ENCODE measurements at places on chromosomes 2 and 18.

DNA sequence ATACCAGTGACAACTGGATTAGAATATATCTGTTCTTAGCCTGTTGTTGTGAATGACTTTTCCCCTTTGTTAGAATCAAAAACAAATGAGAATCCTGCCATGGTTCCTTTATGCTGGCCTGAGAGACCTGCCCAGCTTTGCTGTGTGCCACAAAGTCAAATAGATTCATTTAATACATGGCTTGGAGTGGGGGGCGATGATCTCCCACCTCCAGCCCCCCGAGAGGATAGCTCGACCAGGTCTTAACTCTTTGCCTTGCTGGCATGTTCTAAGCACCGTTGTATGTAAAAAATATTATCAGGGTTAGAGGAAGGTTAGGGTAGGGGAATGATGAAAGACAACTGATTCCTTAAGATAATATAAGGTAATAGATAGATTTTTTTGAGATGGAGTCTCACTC is 22.2 kb upstream of the DGKD start:
- no peak for DNase-seq

- DNase-seq: no peak
Observed at GRCh38 chr2:218894151-218894879, 13.7 kb downstream of the WNT10A start.

DNA sequence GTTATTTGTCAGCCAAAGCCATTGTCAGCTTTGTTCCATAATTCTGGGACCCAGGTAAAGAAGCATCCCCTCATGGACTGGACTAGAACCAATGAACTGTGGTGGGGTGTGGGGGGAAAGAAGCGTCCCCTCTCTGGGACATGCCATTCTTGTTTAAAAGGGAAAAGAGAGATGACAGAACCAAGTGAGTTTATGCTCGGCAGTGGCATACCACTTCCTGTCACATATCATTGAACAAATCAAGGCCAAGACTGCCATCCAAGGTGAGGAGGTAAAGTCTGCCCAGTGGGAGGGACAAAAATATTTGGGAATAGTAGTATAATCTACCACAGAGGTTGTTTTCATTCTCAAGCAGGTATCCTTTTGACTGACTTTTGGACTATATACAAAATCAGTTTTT is 4.7 kb upstream of the GLS start:
- DNase-seq: no peak

GRCh38 chr2:216911886-216912285 is 52.0 kb upstream of the TNP1 start:
- DNase-seq: peak; percentile 10

DNA sequence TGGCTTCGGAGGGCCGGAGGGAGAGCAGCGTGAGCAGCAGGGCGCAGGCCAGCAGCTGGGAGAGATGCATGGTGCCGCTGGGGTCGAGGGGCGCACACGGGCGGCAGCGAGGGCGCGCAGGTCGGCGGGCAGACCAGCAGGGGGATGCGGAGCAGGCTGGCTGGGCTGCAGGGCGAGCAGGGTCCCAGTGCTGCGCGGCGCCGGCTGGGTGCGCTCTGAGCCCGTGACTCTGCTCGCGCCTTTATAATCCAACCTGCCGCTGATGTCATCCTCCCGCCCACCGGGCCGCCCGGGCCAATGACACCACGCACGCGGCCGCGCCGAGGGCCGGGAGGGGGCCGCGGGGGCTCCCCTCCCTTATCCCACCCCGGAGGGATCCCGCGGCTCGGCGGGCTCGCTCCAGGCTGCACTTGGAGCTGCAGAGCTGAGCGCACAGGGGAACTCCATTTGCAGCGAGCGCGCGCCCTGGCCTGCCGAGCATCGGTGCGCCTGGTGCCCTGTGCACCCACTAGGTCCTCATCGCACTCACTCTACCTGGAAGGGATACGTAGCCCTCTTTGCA is at the start of gene NPPC:
TSS of gene NPPC (minus strand) at position 217 of the 562 bp plus-strand sequence. CDS start at position 70, 147 bp downstream.
- DNase-seq: peak; percentile 47

DNA sequence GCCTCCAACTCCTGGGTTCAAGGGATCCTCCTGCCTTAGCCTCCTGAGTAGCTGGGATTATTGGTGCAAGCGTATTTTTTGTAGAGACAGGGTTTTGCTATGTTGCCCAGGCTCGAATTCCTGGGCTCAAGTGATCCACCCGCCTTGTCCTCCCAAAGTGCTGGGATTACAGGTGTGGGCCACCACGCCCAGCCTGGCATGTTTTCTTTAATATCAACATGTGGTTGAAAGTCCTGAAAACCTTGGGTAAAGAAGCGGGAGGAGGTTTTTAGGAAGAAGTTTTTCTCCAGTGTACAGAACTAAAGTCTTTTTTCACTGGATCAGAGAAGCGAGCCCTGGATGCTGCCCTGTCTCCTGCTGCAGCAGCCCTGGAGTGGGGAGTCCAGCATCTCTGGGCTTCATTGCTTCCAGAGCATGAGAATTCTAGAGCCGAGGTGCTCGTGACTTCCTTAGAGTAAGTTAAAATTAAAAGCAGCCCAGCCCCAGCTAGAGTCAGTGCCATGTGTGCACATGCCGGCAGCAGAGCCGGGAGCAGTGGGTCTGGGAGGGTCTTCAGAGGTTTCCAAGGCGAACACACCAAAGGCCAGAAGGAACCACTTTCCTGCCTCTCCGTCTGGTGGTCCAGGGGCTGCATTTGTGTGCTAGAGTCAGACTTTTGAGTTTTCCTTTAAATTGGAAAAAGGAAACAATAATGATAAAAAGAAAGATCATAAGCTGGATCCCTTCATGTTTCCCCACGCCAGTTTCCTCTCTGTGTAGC is 31.2 kb downstream of the ITGB1BP1 start:
- no peak for DNase-seq

- DNase-seq: no peak
Observed at GRCh38 chr2:134625311-134625710, 93.5 kb downstream of the TMEM163 start.

GRCh38 chr2:216713691-216714336 is 18.5 kb upstream of the IGFBP5 start:
- DNase-seq: peak; percentile 99

DNA sequence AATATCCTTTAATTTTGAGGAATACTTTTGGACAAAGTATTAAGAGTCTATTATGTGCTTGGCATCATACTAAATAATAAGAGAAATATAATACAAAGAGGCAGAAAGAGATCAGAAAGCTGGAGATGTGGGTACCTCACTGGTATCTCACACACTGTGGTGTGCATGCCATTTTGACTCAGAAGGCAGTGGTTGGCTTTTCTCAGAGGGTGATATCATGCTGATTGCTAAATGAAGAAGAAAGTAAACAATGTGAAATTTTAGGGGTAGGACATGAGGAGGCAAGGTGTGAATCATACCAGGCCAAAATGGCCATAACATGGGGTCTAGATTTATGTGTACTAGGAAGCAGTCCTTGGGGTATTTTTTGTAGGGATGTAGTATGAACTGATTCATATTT is 16.6 kb upstream of the SPOPL start:
- DNase-seq: no peak

DNA sequence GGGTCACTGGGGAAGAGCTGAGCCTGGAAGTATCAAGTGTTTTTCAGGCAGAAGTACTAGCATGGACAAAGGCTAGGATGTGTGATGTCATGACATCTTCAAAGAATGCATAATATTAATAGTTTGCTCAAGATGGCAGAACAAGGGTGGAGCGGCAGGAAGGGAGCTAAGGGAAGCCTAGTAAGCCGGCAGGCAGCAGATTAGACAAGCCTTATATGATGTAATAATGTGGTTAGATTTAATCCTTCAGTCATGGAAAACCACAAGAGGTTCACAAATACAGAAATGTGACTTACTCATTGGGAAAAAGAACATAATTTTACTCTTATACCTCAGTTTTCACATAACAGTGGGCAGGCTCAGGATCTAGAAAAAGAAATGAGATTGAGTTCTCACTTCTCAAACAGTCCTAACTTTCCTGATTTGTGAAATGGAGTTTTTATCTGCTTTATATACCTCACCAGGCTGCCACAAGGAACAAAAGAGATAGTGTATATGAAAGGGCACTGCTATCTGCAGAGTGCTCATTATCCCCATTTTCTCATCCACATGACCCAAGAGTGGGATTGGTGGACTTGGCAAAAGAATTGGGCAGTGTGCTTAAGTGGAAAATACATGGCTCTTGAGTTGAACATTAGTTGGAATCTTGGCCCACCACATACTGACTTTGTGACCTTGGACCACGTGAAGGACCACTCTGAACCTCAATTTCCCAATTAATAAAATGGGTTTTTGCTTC is 89.1 kb upstream of the LHCGR start:
- peak; percentile 77 for DNase-seq

GRCh38 chr2:175811971-175812370 is 190.1 kb downstream of the LNPK start:
- peak; percentile 7 for DNase-seq

GRCh38 chr2:47169784-47170183 is 14.7 kb upstream of the STPG4 start:
- DNase-seq: no peak

GRCh38 chr2:132489150-132489549 is 72.5 kb downstream of the GPR39 start:
- DNase-seq: peak; percentile 18
